ENCODE measurements at places on chromosomes 7 and 10. TPM values are rescaled to one million over a fixed set of nuclear protein-coding genes. Genes with fewer than 3 reads are reported as not detected.

The SFTPA2 gene
- not detected for total RNA-seq

DNA sequence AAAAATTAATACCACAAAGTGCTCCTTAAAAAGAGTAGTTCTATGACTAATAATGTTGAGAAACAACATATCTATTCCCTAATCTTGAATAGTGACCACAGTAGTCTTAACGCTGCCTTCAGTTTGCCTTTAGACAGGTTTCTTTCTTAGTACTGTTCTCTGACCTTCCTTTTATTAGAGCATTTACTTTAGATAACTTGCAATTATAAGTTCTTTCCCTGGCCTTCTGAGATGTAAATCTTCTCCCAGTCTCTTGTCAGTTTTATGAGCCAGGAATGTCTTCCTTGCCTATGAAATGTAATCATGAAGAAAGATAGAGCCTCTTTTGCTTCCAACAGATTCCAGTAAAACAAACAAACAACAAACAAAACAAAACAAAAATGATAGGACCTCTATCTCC is 1119.8 kb upstream of the LRRTM3 start:
- no peak for DNase-seq

GRCh38 chr7:79506481-79506880 is 53.0 kb upstream of the MAGI2 start:
- no peak for DNase-seq

- no peak for DNase-seq
Measured at GRCh38 chr7:4472728-4473127, 209.4 kb upstream of the FOXK1 start.

DNA sequence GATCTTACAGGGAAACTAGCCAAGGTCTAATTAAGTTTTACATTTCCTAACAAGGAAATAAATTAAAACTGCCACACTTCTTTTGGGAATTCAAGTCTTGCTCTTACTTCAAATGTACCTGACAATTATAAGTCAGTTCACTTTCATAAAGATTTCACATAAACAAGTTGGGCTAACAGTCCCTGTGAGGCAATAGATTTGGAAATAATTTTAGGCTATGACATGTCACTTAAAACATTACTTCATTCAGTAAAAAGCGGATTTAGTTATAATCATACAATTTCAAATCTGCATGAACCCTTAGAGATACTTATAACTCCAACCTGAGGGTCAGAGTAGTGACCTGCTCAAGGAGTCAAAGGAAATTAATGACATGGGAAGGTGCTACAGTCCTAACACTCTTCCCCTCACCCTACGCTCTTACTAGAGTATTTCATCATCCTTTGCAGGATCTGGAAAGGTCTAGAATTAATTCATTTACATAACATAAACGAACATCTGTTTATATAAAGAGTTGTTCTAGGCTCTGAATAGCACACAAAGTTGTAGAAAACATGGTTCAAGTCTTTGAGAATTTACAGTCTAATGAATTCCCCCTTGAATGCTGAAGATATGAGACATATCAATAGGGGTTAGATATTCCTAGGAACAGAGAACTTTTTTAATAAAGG is 32.3 kb upstream of the DNAJB12 start:
- DNase-seq = no peak

- no peak for DNase-seq
Measured at GRCh38 chr7:47355684-47356083, 226.2 kb downstream of the TNS3 start.

The CPA4 gene
- total RNA-seq = not detected

GRCh38 chr7:157657741-157658740 is 321.2 kb downstream of the DNAJB6 start:
- DNase-seq = no peak

DNA sequence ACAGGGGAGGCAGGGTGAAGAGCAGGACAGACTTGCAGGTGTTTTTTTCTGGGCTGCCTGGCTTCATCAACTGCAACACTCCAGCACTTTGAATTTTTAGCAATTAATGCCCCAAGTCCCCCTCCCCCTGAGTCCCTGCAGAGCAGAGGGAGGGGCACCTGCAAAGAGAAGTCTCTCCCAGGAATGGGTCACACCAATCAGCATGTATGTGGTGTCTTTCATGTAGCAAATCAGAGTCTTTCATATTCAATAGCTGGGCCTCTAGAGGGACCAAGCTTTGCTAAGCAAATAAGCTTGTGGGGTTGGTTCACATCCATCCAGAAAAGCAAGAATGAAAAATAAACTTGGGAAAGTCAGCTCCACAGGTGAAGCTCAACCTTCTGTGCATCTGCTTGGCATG is 90.7 kb downstream of the PARP12 start:
- DNase-seq = no peak

The PLXNA4 gene
- 0.75 TPM for total RNA-seq

DNA sequence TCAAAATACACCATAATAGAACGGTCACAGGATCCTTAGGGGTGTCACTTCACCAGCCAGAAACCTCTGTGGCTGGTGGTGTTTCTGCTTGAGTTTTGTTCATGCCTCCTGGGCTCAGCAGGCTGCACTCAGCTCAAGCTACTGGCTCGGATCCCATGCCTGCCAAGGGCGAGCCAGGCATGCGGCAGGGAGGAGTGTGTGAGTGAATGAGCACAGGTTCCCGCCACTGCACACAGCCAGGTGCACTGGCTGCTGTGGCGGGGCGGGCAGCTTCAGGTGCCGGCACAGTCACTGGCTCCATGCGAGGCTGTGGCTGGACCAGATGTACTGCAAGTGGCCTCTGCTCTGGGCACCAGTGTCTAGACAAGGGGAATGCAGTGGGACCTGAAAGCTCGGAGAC is 29.5 kb downstream of the CLDN12 start:
- DNase-seq = no peak

GRCh38 chr10:31808258-31809218 is 120.1 kb downstream of the ARHGAP12 start:
- DNase-seq = peak; percentile 69

The INMT gene
- 0.36 TPM for total RNA-seq

- DNase-seq = no peak
Measured at GRCh38 chr7:151789380-151789947, 87.5 kb downstream of the PRKAG2 start.

- DNase-seq = no peak
Measured at GRCh38 chr7:98285157-98286092, 3.9 kb downstream of the BRI3 start.

- no peak for DNase-seq
Measured at GRCh38 chr7:142733271-142733670, 16.0 kb upstream of the PRSS1 start.

DNA sequence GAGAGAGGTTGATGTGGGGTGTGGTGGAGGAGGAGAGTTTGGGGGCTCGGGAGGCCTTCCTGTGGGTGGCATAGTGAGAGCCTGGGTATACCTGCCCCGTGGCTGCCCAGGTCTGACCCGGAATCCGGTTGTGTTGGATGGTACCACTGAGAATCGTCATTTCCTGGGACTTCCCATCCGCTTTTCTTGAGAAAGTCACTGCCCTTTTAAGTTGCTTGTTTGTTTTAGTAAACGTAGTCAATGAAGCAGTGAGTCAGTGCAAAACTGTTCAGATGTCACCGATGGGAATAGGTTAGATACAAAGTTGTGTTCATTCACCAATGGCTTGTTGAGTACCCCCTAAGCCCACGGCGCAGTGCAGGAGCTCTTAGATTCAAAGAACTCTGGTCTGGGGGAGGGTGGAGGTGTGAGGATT is 285.8 kb downstream of the CAMK1D start:
- DNase-seq = peak; percentile 12

The MYL10 gene
- not detected for total RNA-seq

The C10orf62 gene
- total RNA-seq = not detected

- DNase-seq = no peak
Measured at GRCh38 chr7:77797734-77798393, 370 bp downstream of the TMEM60 start.
